Activated CD4-positive, alpha-beta T cell treated with anti-CD3 and anti-CD28 coated beads for 36 hours (primary cell): ENCODE measurements at places on chromosomes 11 and 22. TPM values are rescaled to one million over a fixed set of nuclear protein-coding genes. Genes with fewer than 3 reads are reported as not detected.

The APOL1 gene
- 37.2 TPM for total RNA-seq

The CHRM1 gene
- total RNA-seq: not detected

The CASP5 gene
- not detected for total RNA-seq

The MS4A4A gene
- total RNA-seq: not detected

- peaks cover 7% of the 10 kb centered on the region for H3K4me1 ChIP-seq
- H3K27me3 ChIP-seq: no peaks in the 10 kb centered on the region
- no peaks in the 10 kb centered on the region for H3K36me3 ChIP-seq
- no peak overlapping the region for H3K27ac ChIP-seq
Measured at GRCh38 chr11:114199051-114199450, 97.1 kb upstream of the NNMT start.

DNA sequence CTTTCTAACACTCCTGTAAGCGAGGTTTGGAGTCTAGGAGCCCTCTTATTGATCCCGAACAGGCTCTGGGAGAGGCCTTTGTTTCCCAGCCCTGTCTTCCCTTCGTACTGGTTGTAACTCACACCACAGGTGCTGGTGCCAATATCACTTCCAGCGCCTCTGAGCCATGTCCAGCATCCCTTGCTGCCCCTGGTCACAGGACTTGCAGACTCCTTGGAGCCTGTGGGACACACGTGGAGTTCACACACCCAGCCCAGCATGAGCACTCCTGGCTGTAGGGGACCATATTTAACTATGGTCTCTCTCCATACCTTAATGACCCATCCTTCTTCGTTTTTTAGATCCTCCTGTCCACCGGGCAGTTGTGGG is 2.2 kb downstream of the ZBTB16 start:
- H3K36me3 ChIP-seq: no peaks in the 10 kb centered on the region
- peaks cover 4% of the 10 kb centered on the region for H3K4me1 ChIP-seq
- H3K27ac ChIP-seq: no peak overlapping the region
- DNase-seq: no peak
- H3K4me3 ChIP-seq: peak overlapping the region; percentile 72

GRCh38 chr11:28542561-28542960 is 434.4 kb downstream of the METTL15 start:
- no peak overlapping the region for H3K4me3 ChIP-seq
- DNase-seq: no peak
- no peaks in the 10 kb centered on the region for H3K4me1 ChIP-seq
- H3K36me3 ChIP-seq: no peaks in the 10 kb centered on the region

DNA sequence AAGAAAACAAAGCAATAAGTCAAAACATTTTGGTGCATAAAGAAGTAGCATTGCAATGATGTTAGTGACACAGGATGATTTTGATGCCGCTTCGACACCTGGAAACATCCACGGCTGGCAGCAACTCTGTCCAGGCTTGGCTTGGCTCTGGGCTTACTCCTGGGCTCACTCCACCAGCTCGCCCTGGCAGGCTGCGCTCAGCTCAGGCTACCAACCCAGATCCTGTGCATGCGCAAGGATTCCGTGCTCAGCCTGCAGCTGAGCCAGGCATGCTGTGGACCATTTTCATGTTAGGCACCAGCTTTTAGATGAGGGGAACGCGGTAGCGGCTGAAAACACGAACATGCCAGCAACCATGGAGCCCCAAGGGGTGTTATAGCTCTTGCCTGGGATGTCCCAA is 66.0 kb downstream of the SLC25A17 start:
- H3K4me1 ChIP-seq: no peaks in the 10 kb centered on the region
- DNase-seq: no peak
- H3K36me3 ChIP-seq: no peaks in the 10 kb centered on the region

- no peaks in the 10 kb centered on the region for H3K36me3 ChIP-seq
- H3K4me1 ChIP-seq: peaks cover 26% of the 10 kb centered on the region
- no peak overlapping the region for H3K4me3 ChIP-seq
- no peak for DNase-seq
Measured at GRCh38 chr11:74412321-74412720, 14.1 kb upstream of the PGM2L1 start.

DNA sequence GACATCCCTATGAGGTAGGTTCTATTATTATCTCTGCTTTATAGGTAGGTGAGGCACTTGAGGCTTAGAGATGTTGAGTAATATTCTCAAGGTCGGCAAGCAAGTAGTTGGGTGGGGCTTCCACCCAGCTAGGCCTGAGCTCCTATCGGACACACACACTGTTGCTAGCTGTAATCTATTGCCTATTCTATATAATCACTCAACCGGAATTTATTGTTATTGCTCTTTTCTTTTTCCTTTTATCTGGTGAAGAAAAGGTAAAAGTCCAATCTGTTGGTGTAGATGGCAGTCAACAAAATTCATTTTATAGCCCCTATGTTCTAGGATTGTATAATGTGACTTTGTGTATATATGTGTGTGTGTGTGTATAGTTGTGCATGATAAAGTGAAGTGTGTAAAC is 3.4 kb downstream of the OR9Q2 start:
- H3K4me1 ChIP-seq: no peaks in the 10 kb centered on the region
- H3K27me3 ChIP-seq: peaks cover 3% of the 10 kb centered on the region
- no peaks in the 10 kb centered on the region for H3K36me3 ChIP-seq
- H3K4me3 ChIP-seq: no peak overlapping the region
- no peak for DNase-seq
- no peak overlapping the region for H3K27ac ChIP-seq

GRCh38 chr11:22878039-22878438 is 17.8 kb upstream of the CCDC179 start:
- H3K4me1 ChIP-seq: no peaks in the 10 kb centered on the region
- DNase-seq: no peak
- no peak overlapping the region for H3K4me3 ChIP-seq

DNA sequence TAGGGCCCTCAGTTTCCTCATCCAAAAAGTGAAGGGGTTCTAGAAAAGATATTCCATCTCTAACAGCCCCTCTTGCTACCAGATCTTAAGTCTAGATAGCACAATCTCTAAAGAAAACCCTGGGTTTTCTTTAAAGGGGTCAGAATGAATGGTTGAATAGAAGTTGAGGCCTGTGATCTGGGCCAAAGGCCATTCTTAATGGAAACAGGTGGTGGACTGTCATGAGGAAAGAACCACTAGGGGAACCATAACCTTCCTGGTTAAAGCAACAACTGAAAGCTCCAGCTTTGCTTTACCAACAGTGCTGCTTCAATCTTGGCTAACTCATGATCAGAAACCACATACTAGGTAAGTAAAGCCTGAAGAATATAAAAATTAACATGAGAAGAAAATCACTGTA is 1.8 kb downstream of the CELF1 start:
- no peak for DNase-seq
- peaks cover 48% of the 10 kb centered on the region for H3K4me1 ChIP-seq
- peaks cover 36% of the 10 kb centered on the region for H3K36me3 ChIP-seq
- H3K27ac ChIP-seq: peak overlapping the region; percentile 94
- no peaks in the 10 kb centered on the region for H3K27me3 ChIP-seq

- no peak overlapping the region for H3K4me3 ChIP-seq
- H3K36me3 ChIP-seq: no peaks in the 10 kb centered on the region
- H3K4me1 ChIP-seq: no peaks in the 10 kb centered on the region
- peaks cover 9% of the 10 kb centered on the region for H3K27me3 ChIP-seq
- no peak for DNase-seq
Measured at GRCh38 chr11:64650923-64651523, 60.0 kb downstream of the SLC22A12 start.

DNA sequence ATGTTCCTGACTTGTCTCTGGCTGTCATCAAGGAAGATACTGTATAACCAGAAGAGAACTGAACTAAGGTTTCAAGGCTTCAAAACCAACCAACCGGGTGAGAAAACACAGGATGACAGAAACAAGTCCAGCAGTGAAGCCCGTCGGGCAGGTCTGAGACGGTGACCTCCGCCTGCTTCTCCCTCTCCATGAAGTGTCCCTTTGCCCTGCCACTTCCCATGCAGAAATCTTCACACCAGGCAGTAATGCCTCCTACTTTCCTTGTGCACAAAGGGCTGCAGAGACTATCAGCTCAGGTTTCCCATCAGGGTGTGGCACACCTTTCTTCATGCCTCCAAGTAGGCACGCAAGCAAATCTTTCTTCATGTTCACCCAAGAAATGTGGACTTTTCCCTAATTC is 24.2 kb downstream of the PRDM10 start:
- no peak overlapping the region for H3K27ac ChIP-seq
- H3K36me3 ChIP-seq: peaks cover 4% of the 10 kb centered on the region
- DNase-seq: no peak

DNA sequence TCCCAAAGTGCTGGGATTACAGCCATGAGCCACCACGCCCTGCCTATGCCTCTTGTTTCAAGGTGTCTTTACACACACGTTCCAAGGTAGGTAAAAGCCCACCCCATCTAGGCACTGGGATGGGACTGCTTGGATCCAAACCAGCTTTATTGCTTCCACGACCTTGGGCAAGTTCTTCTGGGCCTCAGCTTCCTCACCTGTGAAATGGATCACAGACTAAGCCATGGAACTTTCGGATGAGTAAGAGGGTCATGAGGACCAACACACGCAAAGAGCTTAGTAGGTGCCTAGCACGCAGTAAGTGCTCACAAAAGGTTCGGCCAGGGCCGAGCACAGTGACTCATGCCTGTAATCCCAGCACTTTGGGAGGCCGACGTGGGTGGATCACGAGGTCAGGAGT is 15.6 kb downstream of the RHOD start:
- no peaks in the 10 kb centered on the region for H3K27me3 ChIP-seq
- no peak for DNase-seq
- H3K36me3 ChIP-seq: no peaks in the 10 kb centered on the region
- H3K4me1 ChIP-seq: peaks cover 3% of the 10 kb centered on the region

DNA sequence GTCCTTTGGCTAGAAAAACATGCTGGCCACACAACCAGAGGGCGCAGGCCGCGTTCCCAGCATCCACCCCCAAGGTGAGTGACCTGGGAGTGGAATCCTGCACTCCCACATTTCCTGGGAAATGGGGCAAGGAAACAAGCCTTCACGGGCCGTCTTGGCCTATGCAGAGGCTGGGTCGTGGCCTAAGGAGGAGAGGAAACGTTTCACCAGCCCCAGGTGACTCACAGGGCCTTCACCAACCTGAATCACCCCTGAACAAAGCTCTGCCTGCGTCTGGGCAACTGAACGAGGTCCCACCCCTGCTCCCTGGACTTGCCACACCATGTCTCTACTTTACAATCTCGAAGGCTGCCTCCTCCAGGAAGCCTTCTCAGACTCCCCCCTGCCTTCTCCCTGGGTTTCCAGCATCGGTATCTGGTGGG is 13.2 kb downstream of the MYH9 start:
- H3K4me1 ChIP-seq: peaks cover 96% of the 10 kb centered on the region
- H3K36me3 ChIP-seq: peaks cover 78% of the 10 kb centered on the region
- DNase-seq: peak; percentile 86
- H3K27ac ChIP-seq: peak overlapping the region; percentile 93
- H3K4me3 ChIP-seq: peak overlapping the region; percentile 54
- H3K27me3 ChIP-seq: no peaks in the 10 kb centered on the region

GRCh38 chr11:103395612-103396011 is 286.4 kb downstream of the DYNC2H1 start:
- no peaks in the 10 kb centered on the region for H3K4me1 ChIP-seq
- H3K27me3 ChIP-seq: no peaks in the 10 kb centered on the region
- no peaks in the 10 kb centered on the region for H3K36me3 ChIP-seq
- H3K27ac ChIP-seq: no peak overlapping the region
- DNase-seq: no peak

DNA sequence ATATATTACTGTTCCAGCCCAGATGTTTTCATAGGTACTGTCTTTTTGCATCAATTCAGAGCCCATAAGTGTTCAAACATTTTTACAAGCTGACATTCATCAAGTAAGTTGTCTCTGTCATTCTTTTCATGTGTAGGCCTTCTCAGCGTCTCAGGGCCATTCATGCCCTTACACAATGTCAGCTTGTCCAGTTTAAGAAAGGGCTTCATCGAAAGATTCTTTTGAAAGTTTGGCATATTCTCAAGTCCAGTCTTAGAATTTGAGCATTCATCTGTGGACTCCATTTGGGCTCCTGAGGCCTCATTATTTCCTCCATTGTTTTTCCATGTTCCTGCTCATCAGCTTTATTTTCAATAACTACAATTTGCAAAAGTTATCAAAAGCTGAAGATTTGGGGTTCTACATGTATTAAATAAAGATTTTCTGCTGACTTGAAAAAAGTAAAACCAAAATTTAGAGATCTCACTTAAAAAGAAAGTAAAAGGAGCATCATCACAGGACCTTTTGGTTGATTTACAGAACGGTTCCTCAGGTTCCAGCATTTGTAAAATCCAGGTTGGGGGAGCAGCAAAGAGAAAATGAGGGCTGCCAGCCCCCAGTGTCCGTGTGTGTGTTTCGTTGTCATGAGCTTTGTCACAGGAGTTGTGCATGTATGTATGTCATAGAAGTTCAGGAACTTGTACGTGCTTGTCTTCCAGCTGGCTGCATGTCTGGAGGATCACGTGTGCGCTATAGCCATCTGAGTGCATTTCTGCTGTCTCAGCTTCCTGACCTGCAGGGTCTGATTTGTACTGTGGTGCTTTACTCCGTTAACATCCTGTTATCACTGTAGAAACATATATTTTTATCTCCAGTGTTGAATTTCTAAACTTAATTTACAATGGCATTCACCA is 15.6 kb downstream of the MOV10L1 start:
- H3K36me3 ChIP-seq: no peaks in the 10 kb centered on the region
- peaks cover 8% of the 10 kb centered on the region for H3K4me1 ChIP-seq
- peak; percentile 40 for DNase-seq
- no peaks in the 10 kb centered on the region for H3K27me3 ChIP-seq

GRCh38 chr11:45089251-45089650 is 57.2 kb upstream of the PRDM11 start:
- no peak overlapping the region for H3K4me3 ChIP-seq
- H3K36me3 ChIP-seq: no peaks in the 10 kb centered on the region
- DNase-seq: no peak
- no peak overlapping the region for H3K27ac ChIP-seq
- H3K27me3 ChIP-seq: no peaks in the 10 kb centered on the region

DNA sequence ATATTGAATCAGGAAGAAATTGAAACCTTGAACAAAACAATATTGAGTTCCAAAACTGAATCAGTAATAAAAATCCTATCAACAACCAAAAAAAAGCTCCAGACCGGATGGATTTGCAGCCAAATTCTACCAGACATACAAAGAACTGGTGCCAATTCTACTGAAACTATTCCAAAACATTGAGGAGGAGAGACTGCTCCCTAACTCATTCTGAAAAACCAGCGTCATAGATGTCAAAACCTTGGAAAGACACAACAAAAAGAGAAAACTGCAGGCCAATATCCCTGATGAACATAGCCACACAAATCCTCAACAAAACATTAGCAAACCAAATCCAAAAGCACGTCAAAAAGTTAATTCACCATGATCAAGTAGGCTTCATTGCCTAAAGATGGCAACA is 353.8 kb downstream of the TMEM135 start:
- no peak for DNase-seq
- H3K27ac ChIP-seq: no peak overlapping the region
- no peak overlapping the region for H3K4me3 ChIP-seq
- H3K27me3 ChIP-seq: peaks cover 3% of the 10 kb centered on the region
